ENCODE measurements at places on chromosomes 13 and 19.
A peak's percentile ranks its signal among the peaks of the same experiment; 100 is the strongest.

DNA sequence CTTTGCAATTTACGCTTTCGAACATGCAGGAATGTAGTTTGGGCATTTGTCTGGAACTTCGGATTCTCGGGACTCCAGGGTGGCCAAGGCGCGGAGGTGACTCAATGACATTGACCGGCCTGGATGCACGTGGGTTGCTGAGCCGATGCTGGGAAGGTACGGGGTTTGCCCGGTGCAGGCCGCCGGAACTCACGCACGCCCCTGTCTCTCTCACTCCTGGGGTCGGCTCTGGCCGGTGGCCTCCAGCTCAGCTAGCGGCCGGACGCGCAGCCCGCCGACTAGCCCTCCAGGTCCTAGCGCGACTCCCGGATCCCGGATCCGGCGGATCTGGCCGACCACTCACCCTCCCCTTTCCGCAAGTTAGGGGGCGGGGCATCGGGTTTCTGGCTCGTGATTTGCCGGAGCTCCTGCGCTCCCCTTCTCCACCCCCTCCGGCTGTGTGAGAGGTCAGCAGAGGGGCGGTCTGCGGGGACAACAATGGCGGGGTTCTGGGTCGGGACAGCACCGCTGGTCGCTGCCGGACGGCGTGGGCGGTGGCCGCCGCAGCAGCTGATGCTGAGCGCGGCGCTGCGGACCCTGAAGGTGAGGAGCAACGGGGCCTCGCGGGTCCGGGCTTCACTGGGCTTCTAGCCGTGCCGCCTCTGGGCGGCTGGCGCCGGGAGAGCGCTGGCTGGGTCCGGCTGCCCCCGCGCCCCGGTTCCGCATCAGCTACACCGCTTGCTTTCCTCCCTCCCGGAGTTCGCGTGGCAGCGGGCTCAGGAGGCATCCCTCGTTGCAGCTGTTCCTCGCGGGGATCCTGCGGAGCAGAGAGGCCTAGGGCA, at the start of gene PCCA:
Gene PCCA (plus strand): TSS at position 450 of the 821 bp plus-strand sequence. CDS start 28 bp downstream, at position 478.
- DNase-seq = peak; percentile 64

- DNase-seq = no peak
These were observed 237.7 kb upstream of the IPO5 start for GRCh38 chr13:97715763-97716162.

DNA sequence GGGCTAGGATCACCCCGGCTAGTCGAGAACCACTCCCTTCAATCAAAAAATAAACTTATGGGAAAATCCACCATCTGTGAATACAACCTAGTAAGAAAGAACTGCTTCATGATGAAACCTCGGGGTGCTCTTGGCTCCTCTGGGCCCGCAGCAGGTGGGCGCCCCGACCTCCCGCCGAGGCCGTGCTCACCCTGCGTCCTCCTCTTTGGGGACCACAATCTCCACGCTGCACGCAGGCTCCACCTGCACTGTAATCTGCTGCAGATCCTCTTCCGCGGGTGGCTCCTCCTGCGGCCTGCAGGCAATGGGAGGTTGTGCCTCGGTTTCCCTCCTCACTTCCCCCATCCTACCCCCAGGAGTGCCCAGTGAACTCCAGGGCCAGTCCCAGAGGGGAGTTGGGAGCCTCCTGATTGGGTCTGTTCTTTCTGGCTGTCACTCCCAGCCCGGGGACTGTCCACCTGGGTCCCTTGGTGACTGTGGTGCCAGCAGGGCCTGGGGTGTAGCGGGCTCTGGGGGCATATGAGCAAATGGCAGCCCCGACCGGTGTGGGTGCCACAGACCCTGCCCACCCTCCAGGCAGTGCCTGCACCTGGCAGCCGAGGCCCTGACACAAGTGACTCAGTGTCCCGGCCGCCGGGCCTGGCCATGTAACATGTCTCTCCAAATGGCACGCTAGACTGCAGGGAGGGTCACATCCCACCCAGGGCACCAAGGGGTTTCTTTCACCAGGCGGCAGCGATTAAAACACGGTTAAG, 15.1 kb upstream of the CACTIN start:
- no peak for DNase-seq

DNA sequence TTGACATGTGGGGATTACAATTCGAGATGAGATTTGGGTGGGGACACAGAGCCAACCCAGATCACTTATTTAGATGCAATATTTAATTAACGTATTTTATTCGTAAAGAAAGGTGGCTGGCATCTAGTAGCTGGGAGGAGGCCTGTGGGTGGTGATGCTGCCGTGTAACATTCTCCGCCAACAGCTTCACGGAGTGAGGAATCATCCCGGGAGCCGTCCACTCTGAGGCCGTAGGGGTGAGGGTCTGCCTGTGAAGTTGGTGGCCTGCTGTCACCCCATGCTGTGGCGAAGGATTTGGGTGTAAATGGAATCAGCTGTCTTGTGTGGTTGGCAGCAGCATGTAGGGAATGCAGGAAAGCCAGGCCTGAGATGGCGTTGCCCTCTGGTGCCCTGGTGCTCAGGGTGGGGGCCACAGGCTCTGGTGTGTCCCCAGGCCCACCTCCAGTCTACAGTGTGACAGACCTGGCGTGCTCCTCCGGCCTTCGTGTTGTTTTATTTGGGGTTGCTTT, 3.3 kb upstream of the TEX29 start:
- no peak for DNase-seq

DNA sequence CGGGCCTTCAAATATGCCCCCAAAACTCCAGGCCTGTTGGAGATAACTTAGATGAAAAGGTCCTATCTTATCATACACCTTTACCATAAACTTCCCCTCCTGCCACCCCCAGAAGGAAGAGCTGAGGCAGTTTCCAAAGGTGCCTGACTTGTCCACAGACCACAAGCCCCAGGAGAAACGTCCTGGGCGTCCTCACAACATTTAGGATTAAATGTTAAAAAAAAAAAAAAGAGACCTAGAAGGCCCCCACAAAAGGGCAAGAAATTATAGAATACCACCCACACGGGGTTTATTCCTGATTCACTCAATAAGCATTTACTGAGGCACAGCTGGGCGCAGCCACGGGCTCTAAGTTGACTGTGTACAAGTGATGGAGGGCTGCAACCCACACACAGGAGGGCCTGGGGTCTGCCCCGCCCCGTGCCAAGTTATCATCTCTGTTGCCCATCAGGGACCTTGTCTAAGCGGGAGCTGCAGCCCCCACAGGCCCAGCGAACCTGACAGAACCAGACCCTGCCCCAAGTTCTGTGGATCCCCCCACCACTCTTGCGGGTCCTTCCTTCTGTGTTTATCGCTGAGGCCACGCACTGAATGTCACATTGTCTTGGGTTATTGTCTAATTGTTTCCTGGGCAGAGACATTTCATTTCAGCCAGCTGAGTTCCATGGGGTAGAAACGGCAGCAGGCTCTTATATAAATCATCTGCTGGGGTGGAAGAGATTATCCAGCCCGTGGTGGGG, 83.0 kb upstream of the TM9SF2 start:
- DNase-seq = no peak

GRCh38 chr19:33157906-33158305, 26.0 kb downstream of the WDR88 start:
- DNase-seq = no peak

All from T-helper 1 cell (primary cell).